ENCODE measurements at places on chromosomes 1 and 21. TPM values are rescaled to one million over a fixed set of nuclear protein-coding genes. Genes with fewer than 3 reads are reported as not detected.

- no peak overlapping the region for H3K27ac ChIP-seq
- H3K27me3 ChIP-seq = no peaks in the 10 kb centered on the region
- H3K4me3 ChIP-seq = no peak overlapping the region
- DNase-seq = peak; percentile 45
- no peaks in the 10 kb centered on the region for H3K36me3 ChIP-seq
Measured at GRCh38 chr1:173195596-173196088, 11.5 kb downstream of the TNFSF4 start.

DNA sequence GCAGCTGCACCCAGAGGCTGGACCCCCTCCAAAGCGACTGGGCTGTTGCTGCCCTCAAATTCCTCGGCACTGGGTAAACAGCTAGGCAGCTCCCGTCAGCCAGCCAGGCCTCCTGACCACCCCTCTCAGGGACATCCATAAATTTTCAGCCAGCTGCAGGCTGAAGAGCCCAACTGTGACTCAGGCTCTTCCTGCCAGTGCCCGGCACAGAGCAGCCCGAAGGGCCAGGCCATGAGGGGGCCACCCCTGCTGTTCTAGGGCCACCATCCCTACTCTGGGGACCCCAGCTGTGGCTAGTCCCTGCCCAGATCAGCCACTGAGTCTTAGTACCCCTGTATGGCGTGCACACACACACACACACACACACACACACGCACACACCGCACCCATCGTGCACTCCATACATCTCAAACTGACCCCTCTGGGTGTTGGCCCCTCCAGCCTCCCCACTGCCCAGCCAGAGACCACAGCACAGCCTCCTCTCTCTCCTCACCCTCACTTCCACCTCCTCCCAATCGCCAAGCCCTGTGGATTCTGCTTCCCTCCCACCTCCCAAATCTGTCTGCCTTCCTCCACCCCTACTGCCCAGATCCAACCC, 6.2 kb upstream of the LAPTM5 start:
- no peak for DNase-seq
- no peaks in the 10 kb centered on the region for H3K27me3 ChIP-seq
- H3K4me1 ChIP-seq = peaks cover 4% of the 10 kb centered on the region
- no peak overlapping the region for H3K27ac ChIP-seq
- no peak overlapping the region for H3K4me3 ChIP-seq

CTTNBP2NL gene
- total RNA-seq = 59.4 TPM

LDLRAD1 gene
- 0.41 TPM for total RNA-seq

SAMD11 gene
- 6.0 TPM for total RNA-seq

DNA sequence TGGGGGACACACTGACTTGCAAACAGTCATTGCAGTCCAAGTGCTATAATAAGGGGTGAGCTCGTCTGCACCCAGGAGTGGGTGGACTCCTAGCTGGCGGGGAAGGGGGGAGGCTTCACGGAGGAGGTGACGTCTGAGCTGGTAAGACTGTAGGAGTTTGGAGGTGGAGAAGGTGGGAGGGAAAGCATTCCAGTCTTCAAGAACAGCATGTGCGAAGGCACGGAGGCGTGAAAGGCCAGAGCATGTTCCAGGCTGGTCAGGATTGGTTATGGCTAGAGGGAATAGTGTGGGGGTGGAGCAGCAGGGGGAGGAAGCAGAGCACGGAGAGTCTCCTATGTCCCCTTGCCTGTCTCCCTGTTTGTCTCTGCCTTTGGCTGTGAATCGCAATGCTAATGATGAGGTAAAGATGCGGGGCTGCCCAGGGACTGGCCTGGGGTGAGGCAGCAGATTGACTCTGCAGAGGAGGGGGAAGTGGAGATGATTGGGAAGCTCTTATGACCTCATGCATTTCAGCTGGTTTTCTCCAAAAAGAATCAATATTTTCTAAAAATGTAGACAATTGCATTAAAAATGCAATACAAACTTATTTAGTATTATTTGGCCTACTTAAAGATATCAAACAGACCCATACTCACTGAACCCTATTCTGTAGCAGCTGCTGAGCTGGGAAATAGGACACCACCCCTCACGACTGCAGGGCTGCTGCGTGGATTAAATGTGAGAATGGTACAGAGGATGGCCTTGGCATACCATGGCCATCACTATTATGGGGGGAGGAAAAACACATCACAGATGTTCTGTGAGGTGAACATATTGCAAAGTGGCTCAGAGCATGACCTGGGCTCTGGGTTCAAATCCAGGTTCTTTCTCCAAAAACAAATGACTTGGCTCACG, 2.6 kb upstream of the ZNF436 start:
- no peak overlapping the region for H3K27ac ChIP-seq
- H3K4me1 ChIP-seq = peaks cover 27% of the 10 kb centered on the region
- H3K36me3 ChIP-seq = no peaks in the 10 kb centered on the region
- no peak overlapping the region for H3K4me3 ChIP-seq
- no peak for DNase-seq
- H3K27me3 ChIP-seq = no peaks in the 10 kb centered on the region

All from upper lobe of right lung (tissue), 1 donor.